IPS DF 6.9 (cell line): ENCODE measurements at places on chromosomes 7 and 10.

- no peak for DNase-seq
- peaks cover 15% of the 10 kb centered on the region; the same call in 1 of the 2 replicates for H3K27me3 ChIP-seq
Measured at GRCh38 chr10:25177093-25177753, 2.4 kb downstream of the GPR158 start.

- H3K36me3 ChIP-seq = no peaks in the 10 kb centered on the region
- no peak overlapping the region for H3K4me3 ChIP-seq
- no peak overlapping the region for H3K27ac ChIP-seq
- no peaks in the 10 kb centered on the region for H3K4me1 ChIP-seq
- H3K27me3 ChIP-seq = no peaks in the 10 kb centered on the region
Measured at GRCh38 chr10:104233817-104234216, 1.7 kb upstream of the CFAP43 start.

- H3K27me3 ChIP-seq = no peaks in the 10 kb centered on the region; the same call in 1 of the 2 replicates
- H3K4me3 ChIP-seq = no peak overlapping the region
- H3K4me1 ChIP-seq = peaks cover 5% of the 10 kb centered on the region
- no peaks in the 10 kb centered on the region for H3K36me3 ChIP-seq
- no peak overlapping the region for H3K27ac ChIP-seq
Measured at GRCh38 chr10:69657430-69657829, 27.4 kb downstream of the FAM241B start.

DNA sequence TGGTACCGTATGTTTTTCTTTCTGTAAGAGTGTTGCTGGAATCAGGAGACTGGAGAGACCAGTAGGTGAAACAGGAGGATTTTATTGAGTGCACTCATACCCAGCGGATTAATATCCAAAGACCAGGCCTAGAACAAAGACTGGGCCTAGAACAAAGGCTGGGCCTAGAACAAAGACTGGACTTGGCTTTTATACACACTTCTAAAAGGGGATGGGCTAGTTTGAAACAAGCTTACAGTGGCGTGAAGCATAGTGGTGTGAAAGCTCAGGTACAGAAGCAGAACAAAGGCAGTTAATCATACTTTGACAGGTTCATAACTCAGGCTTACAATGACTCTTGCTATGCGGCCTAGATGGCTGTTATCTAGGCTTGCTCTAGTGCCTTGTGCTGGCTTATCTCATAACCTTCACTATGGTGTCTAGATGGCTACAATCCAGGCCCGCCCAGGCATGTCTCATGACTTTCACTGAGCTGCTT, 67.7 kb downstream of the TRIM24 start:
- peak; percentile 9 for DNase-seq
- no peaks in the 10 kb centered on the region for H3K27me3 ChIP-seq
- no peak overlapping the region for H3K27ac ChIP-seq
- H3K4me1 ChIP-seq = no peaks in the 10 kb centered on the region
- peaks cover 12% of the 10 kb centered on the region; the same call in 1 of the 2 replicates for H3K36me3 ChIP-seq

GRCh38 chr7:259191-259505, 30.8 kb upstream of the FOXL3 start:
- H3K4me1 ChIP-seq = no peaks in the 10 kb centered on the region
- no peaks in the 10 kb centered on the region for H3K27me3 ChIP-seq
- no peak overlapping the region for H3K27ac ChIP-seq

- no peak for DNase-seq
- H3K4me1 ChIP-seq = peaks cover 3% of the 10 kb centered on the region; the same call in 1 of the 2 replicates
- H3K27me3 ChIP-seq = no peaks in the 10 kb centered on the region
- H3K4me3 ChIP-seq = no peak overlapping the region
Measured at GRCh38 chr10:68151453-68151852, 42.2 kb downstream of the MYPN start.

DNA sequence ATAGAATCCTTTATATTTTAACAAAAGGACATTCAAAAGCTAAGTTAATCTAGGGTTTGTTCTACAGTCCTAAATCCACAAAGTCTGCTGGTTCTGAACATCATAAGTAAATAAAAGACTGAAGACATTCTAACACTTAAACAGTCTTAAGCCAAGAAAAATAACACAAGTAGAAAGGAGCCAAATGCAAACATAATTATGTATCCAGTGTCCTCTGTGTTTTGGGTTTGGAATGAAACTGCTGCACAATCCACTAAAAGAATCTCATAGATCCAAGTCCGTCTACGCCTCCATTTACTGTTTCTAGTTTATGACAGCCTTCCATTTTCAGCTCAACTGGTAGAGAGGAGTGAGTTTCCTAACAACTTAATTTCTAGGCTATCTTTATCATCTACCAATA, 623.6 kb upstream of the FZD8 start:
- DNase-seq = no peak
- H3K4me1 ChIP-seq = no peaks in the 10 kb centered on the region
- H3K36me3 ChIP-seq = no peaks in the 10 kb centered on the region
- H3K4me3 ChIP-seq = no peak overlapping the region

- no peaks in the 10 kb centered on the region for H3K27me3 ChIP-seq
- H3K4me3 ChIP-seq = no peak overlapping the region
- DNase-seq = no peak
- H3K27ac ChIP-seq = no peak overlapping the region
- no peaks in the 10 kb centered on the region for H3K4me1 ChIP-seq
- no peaks in the 10 kb centered on the region for H3K36me3 ChIP-seq
Measured at GRCh38 chr10:79944428-79945395, 4.2 kb downstream of the SFTPD start.
